Skin of body (tissue), 3 donors: ENCODE measurements at places on chromosomes 12 and 14. TPM values are rescaled to one million over a fixed set of nuclear protein-coding genes. Genes with fewer than 3 reads are reported as not detected.
A peak's percentile ranks its signal among the peaks of the same experiment; 100 is the strongest.

DNA sequence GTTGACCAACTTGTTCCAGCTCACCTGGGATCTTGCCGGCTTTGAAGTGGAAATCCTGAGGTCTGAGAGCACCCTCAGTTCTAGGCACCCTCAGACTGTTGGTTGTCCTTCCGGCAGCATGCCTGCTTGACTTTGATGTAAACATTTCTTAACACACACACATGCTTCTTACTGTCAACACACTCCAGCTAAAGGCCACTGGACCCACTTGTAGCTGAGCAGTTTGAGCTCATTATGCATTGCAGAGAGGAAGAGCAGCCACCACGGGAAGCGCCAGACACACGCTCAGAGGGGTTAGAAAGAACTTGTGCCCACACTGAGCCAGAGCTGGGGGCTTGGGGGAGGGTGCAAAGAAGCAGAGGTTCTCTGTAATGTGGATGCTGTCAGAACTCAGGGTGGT lies 55.8 kb downstream of the TNFAIP2 start:
- DNase-seq = no peak

GRCh38 chr12:65614259-65614889 lies 209.9 kb upstream of the HMGA2 start:
- peak; percentile 64 for DNase-seq

GRCh38 chr12:55548756-55549155 lies 646 bp upstream of the OR6C4 start:
- DNase-seq = no peak

DNA sequence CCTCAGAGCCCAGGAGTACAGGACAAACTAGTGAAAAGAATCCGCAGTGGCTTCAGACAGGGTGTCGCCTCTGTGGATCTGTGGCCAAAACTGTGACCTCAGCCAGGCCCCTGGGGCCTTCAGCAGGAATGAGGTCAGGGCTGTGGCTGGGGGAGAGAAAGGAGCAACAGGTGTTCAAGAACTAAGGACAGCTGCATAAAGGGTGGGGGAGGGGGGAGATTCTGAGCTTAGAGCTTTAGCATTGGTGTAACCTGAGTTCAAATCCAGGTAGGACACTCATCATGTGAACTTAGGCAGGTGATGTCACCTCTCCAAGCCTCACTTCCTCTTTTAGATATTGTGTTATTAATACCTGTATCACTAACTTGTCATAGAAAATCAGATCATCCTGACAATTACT lies 40.9 kb upstream of the CORO1C start:
- DNase-seq = no peak

GRCh38 chr12:76449993-76450392 lies 101.8 kb upstream of the BBS10 start:
- DNase-seq = no peak

DNA sequence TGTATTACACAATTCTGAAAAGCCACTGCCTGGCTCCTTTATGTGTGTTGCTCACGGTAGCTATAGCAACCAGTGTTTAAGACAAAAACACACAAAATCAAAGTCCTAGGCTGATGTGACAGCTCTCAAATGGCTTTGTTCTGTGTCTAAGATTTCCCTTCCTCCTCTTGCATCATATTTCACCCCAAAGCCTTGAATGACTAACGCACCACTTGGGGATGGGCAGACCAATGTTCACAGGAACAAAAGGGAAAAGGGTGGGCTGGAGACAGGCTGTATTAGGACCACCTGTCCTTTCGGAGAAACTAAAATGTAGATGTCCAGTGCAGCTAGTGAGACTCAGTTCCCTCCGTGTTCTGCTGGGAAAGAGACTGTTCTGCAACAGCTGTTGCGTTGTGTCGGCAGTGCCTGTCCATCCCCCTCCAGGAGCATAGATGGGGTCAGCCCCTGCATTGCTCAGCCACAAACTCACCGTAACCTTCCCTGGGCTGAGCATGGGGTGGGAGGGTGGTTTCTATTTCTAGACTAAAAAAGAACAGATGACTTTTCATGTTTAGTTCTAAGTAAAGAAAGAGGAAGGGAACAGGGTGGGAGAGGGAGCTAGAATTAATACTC lies 26.8 kb upstream of the DAAM1 start:
- DNase-seq = peak; percentile 20

GRCh38 chr12:34286934-34287333 lies 264.6 kb downstream of the ALG10 start:
- no peak for DNase-seq

- DNase-seq = no peak
Measured at GRCh38 chr12:32828120-32828519, 68.5 kb downstream of the PKP2 start.

GRCh38 chr14:65731933-65732506 lies 319.5 kb downstream of the FUT8 start:
- DNase-seq = no peak

DNA sequence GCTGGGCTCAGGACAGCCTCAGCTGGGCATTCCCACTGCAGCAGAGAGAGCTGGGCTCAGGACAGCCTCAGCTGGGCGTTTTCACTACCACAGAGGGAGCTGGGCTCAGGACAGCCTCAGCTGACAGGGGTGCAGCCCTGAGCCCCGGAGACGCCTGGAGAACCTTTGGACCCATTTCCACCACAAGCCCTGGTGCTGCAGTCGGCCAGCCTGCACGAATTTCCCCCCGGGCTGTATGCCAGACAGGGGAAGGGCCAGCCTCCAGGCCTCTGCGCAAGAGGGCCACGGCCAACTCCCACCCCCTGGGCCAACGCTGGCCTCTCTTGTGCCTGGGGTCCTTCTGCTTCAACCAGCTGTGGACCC lies 2.6 kb upstream of the C14orf180 start:
- no peak for DNase-seq

GRCh38 chr12:69834576-69834975 lies 9.5 kb downstream of the MYRFL start:
- peak; percentile 58 for DNase-seq

DNA sequence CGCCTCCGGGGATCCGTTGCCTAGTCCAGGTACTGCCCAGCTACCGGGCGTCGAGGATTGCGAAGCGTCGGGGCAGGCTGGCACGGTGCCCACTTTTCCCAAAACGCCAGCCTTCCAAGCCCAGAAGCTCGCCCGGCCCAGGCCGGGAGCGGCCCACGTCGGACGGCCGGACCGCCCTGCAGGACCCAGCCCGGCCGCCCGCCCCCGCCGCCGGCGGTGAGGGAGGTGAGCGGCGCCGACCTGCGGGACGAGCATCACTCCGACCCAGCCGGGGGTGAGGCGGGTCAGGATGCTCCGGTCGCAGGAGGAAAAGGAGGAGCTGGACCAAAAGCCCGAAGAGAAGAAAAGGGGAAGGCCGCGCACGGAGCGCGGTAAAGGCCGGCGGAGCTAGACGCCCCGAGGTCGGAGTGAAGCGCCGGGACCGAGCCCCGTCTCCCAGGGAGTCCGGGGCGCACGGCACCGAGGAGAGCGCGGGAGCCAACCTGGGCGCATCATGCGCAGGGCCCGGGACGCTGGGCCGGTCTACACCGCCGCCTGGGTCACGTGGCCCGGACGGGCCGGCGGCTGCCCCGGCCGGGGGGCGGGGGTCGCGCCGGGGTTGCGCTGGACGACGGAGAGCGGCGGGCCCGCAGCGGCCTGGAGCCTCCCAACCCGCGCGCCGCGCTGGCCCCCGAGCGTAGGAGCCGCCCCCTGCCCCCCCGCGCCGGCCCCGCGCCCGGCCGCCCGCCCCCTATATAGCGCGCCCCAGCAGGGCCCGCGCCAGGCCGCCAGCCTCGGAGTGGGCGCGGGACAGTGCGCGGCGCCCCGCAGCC lies at the start of gene AQP5:
TSS of gene AQP5 (plus strand) at position 762 of the 812 bp plus-strand sequence. CDS start 146 bp downstream, outside the sequence.
- DNase-seq = no peak

DNA sequence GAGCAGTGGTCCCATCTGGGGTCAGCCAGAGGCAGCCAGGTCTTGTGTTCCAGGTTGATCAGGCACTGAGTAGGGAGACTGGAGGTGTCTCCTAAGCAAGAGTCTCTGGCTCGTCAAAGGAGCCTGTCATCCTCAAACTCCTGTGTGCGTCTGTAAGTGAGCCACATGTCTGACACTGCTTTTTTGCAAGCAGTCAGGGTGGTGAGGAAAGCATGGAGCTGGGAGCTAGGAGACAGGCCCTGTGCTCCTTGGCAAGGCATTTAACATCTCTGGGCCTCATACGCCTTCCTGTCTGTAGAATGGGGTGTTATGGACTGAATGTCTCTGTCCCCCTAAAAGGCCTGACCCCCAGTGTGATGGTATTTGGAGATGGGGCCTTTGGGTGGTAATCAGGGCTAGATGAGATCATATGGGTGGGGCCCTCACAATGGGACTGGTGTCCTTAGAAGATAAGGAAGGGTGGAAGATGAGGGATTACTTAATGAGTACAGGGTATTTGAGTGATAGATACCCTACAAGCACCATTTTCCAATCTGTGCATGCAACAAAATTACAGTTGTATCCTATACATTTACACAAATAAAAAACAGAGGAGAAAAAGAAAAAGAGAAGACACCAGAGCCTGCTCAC lies 53.0 kb downstream of the ARL6IP4 start:
- no peak for DNase-seq

DNA sequence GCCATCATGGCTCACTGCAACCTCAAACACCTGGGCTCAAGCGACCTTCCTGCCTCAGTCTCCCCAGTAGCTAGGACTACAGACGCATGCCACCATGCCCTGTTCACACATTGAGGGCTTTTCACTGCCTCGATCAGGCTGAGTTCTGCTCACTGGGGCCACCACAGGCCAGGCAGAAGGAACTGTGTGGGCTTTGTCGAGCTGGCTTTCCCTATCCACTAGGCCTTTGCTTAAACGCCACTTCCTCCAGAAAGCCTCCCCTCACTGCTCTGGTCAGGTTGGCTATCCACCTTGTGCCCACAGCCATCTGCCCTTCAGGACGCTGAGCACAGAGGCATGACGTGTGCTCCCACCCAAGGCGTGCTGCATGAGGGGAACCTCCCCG lies 45.2 kb downstream of the MLXIP start:
- DNase-seq = no peak

GRCh38 chr12:4609071-4609470 lies 39.8 kb downstream of the AKAP3 start:
- no peak for DNase-seq

- peak; percentile 36 for DNase-seq
Measured at GRCh38 chr14:93112891-93113677, 2.6 kb downstream of the ITPK1 start.

- no peak for DNase-seq
Measured at GRCh38 chr14:83004456-83005006, 1470.9 kb upstream of the SEL1L start.

DNA sequence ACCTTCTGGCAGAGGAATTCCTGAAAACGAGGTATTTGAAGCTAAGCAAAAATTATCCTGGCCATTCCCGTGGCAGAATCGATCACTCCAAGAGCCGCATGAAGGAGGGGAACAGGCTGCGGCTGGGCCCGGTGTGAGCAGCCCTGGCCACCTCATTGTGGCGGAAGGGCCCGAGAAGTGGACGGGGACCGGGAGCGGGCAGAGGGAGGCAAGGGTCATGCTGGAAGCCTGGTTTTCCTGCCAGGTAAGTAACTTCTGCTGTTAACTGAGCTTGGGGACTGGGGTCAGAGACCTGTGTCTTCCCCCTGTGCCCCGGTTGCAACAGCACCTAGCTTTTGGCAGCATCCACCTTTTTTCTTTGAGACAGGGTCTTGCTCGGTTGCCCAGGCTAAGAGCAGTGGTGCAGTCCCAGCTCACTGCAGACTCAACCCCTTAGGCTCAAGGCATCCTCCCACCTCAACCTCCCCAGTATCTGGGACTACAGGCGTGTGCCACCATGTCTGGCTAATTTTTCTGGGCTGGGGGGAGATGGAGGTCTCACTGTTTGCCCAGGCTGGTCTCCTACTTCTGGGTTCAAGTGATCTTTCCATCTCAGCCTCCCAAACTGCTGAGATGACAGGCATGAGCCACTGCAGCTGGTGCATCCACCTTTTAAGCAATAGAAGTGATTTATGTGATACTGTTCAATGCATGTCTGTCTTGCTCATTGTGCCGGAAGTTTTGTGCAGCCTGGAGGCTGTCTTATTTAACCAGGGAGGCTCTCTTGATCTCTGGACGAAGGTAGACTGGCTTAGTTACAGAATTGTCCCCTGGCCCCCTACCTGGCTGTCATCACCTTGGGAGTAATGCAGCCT lies 174.0 kb upstream of the MYL2 start:
- no peak for DNase-seq

DNA sequence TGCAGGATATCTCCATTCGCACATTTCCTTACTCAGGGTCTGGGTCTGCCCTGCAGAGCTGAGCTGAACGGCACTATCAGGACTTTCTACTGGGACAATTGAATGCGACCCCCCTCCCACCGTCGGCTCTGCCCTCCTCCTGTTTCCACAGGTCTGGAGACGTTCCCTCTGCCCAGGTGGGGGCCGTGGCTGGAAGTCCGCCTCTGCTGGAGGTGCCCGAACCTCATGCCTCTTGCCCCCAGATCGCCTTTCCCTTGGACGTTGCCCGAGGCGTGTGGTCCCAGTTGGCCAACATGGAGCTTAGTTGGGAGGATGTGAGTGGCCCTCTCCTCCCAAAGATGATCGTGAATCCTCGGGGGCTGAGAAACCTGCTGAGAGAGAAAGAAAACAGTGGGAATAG lies 21.2 kb upstream of the KLC1 start:
- no peak for DNase-seq

GRCh38 chr12:47272412-47273190 lies 192.8 kb upstream of the AMIGO2 start:
- no peak for DNase-seq

GRCh38 chr12:132282950-132283771 lies 46.2 kb downstream of the GALNT9 start:
- DNase-seq = no peak

- DNase-seq = no peak
Measured at GRCh38 chr14:64081174-64081746, 212.9 kb downstream of the ESR2 start.

DNA sequence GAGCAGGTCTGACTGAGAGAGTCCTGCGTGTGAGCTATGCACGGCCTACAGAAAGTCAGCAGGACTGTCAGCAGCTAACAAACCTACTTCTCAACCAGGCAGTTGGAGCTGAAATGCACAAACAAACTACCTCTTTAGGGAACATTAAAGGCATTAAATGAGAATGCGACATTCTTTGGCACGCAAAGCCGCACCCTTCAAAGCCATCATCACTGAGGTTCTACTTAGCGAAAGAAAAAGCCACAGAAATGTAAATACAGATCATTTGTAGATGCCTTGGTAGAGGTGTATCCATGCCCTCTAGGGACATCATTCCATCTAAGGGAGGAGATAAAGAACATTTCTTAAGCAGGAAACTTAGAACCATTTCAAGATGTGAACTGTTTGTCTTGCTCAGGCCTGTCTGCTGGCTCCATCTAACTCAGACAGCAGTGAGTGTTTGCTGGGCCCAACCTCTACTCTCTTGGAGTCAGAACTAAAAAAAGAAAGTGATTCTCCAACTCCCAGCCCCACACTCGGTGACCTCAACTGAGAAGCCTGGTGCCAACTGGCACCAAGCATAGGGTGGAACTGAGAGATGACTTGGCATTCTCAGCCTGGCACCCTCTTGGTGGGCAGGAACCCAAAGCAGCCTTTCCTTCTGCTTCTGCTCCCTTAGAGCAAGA lies 63.5 kb upstream of the MBIP start:
- no peak for DNase-seq

GRCh38 chr14:77120771-77121743 lies 20.5 kb downstream of the ZDHHC22 start:
- no peak for DNase-seq

- DNase-seq = no peak
Measured at GRCh38 chr12:106251631-106252455, 4.0 kb upstream of the CKAP4 start.

LGR5 gene
- 13.7 TPM for total RNA-seq

GALNT16 gene
- total RNA-seq = 18.1 TPM

PIK3C2G gene
- total RNA-seq = 18.1 TPM

NEUROD4 gene
- not detected for total RNA-seq

NABP2 gene
- 7.5 TPM for total RNA-seq

NACA gene
- total RNA-seq = 1,216 TPM

RHOJ gene
- 21.6 TPM for total RNA-seq

FAIM2 gene
- total RNA-seq = 0.99 TPM

DLGAP5 gene
- 13.7 TPM for total RNA-seq

TEAD4 gene
- 5.2 TPM for total RNA-seq

SCN8A gene
- total RNA-seq = 4.1 TPM

EPYC gene
- total RNA-seq = 0.20 TPM
